Activated T-cell treated with anti-CD3 and anti-CD28 coated beads for 48 hours (primary cell): ENCODE measurements at places on chromosomes 2 and 18.

DNA sequence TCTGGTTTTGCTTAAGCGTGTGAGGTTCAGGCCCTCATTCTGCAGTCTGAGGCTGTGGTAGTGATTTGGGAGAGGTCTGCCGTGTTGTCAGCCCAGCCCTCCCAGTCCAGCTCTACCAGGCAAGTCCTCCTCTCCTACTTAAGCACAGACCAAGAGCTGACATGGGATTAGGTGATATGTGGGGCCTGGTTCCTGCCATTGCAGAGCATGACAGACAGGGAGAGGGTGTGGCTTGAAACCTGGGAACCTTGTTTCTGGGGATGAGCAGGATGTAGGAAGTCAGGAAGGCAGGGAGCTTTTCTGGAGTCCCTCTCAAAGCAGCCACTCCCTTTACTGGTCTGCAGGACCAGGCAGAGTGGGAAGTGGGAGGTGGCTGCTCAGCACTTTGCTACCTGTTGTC is 38.6 kb downstream of the PTPRM start:
- no peak for DNase-seq

GRCh38 chr18:63205791-63206252 is 113.7 kb downstream of the BCL2 start:
- no peak for DNase-seq

DNA sequence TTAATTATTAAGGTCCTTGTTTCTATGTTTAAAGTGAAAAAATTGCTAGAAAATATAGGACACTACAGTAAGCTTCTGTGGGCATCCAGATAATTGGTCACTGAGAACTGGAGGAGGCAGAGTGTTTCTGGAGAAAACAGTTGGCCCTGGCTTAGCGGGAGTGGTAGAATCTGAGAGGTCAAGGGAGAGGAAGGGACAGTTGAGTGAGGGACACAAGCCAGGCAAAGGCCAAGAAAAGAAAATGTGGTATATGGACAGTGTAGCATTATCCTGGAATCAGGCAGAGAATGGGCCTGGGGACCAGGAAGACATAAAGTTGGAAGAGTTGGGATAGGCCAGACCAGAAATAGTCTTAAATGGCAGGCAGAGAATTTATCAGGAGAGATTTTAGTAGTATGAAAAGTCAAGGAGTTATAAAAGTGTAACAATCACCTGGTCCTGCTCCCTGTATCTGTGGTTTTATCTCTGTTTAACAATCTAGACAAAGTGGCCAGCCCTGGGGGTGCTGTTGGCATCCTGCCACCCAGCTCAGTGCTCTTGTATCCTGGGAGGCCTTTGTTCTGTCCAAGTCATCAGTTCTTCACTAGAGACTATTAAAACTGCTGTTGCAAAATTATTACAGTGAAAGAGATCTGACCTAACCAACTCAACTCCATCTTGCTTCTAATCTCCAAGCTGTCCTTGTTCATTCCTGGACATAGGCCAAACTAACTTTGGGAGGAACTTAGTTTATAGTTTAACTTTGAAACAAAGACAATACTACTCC is 15.4 kb upstream of the MSGN1 start:
- DNase-seq = no peak

DNA sequence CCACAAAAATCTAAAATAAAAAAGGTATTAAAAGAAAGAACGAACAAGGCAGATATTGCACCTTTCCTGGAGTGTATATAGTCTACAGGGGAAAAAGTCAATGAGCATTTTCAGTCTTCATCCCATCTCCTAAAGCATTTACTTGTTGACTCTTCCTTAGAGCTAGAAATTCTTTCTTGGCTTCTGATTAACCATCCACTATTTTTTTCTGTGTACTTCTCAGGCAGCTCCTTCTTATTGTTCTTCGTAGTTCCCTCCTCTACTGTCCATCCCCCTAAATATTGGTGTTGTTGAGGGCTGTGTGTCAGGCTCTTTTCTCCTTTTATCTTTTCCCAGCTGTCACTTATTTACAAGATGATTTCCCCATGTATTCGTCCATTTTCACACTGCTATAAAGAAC is 3.5 kb upstream of the LAPTM4A start:
- no peak for DNase-seq

DNA sequence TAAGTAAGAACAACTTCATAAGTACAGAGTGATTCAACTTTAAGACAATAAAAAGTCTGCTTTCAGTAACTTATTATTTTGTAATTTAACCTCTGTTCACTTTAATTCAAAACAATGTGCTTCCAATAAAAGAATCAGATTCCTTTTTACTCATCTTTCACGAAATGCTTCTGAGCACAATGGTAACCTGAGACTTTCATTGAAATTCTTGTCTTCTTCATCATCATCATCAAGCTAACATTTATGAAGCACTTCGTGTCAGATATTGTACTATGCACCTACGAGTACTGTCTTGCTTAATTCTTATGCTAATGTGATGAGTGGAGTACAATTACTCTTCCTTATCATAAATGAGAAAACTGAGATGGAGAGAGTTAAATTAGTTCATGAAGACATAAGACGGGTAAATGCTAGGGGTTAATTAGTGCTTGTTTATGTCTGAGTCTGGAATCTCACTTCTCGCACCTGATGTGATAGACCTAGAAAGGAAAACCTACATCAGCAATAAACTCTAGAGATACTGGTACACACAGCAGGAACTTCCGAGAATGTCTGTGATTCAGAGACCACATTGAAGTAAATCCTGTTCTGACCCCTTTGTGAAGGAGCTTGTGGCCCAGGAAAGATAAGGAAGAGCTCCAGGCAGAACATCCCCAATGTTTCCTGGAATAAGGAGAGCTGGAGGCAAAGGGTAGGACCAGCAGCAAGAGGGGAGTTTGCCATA is 227.6 kb upstream of the ETAA1 start:
- DNase-seq = no peak

DNA sequence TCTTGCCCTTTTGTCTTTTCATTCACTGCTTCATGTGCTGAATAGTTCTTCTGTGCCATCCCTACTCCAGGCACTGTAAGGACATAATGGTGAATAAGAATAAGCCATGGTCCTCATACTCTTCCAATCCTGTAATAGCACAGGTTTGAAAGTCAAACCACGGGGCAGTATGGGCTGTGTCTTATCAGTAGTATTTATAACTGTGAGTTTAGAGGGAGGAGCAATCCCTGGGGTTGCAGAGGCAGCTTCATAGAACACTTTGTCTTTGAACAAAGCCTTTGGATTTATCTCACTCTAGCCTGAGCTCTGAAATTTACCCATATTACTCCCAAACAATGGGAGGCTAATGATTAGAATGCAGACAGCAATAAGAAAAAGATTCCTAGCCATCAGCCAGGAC is 30.2 kb upstream of the ALK start:
- DNase-seq = no peak

GRCh38 chr18:44779753-44780292 is 99.1 kb downstream of the SETBP1 start:
- no peak for DNase-seq

DNA sequence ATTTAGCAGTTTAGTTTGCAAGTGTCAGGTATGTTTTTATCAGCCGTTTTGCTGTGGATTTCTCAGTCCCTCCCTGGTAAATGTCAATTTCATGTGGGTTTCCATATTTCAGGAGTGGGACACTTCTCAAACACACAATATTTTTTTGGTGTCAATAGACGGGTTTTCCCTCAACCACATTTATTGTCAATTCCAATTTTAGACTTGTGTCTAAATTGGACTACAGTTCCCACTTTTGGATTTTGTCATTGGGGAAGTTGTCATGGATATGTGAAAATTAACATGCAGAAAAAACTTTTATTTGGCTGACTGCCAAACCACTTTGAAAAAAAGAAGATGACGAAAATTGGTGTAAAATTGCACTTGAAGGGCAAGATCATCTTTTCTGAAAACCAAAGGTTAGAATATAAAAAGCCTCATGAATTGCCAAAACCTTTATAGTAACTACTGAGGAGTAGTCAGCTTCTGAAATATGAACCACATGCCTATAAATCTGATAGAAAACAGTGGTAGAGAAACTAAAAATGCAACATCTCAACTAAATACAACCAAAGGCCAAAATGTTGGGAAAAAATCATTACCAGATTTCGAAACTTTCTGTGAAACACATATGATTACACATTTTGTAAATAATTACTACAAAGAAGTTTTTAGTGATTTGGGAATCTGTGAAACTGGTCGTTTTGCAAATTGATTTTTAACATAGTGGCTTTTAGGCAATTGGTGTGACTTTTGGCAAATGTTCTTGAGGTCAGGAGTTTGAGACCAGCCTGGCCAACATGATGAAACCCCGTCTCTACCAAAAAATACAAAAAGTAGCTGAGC is 106.4 kb downstream of the BCL2L11 start:
- DNase-seq = no peak

DNA sequence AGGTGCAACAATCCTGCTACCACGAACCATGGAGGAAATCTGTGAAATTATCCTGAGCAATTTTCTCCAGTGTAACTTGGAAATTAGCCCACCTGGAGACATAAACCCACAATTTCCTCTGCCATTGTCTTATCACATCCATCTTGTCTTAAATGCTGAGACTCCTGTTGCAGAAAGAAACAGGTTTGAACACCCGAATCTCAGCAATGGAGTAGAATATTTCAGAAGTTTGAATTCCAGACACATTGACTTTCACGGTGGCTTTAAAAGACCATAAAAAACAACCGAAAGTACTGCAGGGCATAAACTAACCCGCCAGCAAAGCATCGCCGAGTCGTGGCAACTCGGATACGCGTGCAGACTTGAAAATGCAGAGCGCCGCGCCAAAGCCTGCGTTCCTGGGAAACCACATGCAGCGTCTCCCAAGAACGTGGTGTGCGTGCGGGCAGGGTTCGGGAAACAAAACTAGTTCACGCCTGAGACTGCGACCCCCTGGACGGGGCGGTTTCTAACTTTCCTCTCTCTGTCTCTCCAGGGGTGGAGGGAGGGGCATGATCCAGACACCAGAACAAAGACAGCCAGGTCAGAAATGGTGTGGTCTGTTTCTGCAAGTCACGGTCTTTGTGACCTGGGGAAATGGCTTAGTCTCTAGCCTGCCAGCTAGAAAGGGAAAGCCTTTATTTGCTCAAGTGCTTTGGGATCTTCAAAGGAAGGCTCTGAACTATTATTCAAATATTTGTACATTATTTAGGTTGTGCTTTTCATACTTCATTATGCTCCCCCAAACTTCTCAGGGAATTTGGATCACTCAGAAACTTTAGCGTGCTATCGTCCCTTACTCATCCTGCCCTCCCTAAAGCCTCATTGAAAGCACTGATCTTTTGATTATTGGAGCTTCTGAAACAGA is 26.9 kb upstream of the KCTD1 start:
- DNase-seq = no peak
